ENCODE measurements at places on chromosomes 2 and 18. TPM values are rescaled to one million over a fixed set of nuclear protein-coding genes. Genes with fewer than 3 reads are reported as not detected.

- DNase-seq: no peak
Measured at GRCh38 chr2:181308766-181309515, 148.2 kb upstream of the ITGA4 start.

DNA sequence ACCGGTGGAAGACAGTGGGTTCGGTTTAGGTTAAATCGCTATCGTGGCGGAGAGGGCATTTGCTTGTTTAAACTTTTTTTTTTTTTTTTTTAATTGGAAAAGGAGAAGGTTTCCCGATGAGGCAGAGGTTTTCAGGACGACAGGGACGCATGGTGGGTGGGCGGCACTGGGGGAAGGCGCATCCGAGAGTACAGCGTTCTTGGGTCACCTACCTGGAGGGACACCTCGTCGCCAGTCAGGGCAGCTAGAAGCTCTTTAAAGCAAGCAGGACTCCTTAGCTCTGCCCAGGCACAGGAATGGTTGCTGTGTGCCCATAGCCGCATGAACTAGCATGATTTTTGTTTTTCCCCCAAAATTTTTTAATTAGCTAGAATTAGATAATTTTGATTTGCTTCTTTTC is 437 bp downstream of the LDLRAD4 start:
- DNase-seq: no peak

The CERKL gene
- polyA plus RNA-seq: 15.5 TPM

GRCh38 chr2:82412021-82412420 is 2047.1 kb downstream of the SUCLG1 start:
- no peak for DNase-seq

- no peak for DNase-seq
Measured at GRCh38 chr2:189047171-189047888, 73.2 kb downstream of the COL3A1 start.

The TWIST2 gene
- 7.2 TPM for polyA plus RNA-seq

The HADHB gene
- 170 TPM for polyA plus RNA-seq

- no peak for DNase-seq
Measured at GRCh38 chr2:11805920-11806319, 59.5 kb downstream of the LPIN1 start.

DNA sequence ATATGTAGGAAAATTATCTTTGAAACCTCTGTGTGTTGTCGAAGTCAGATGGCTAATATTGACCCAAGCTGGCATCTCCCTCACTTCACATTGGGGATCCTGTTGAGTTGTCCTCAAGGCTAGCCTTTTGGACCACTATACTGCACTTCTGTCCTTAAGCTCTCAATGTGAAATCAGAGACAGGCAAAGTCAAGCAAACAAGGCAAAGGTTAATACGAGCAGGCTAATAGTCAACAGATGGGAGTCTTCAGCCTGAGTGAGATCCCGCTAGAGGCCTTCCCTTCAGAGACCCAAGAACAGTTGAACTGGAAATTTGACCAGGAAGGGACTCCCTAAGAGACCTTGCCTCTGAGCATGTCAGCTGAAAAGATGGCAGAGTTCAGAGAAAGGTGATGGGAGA is 475.4 kb downstream of the PARD3B start:
- no peak for DNase-seq

The CTDP1 gene
- polyA plus RNA-seq: 16.4 TPM

GRCh38 chr2:176562359-176563078 is 293.3 kb downstream of the MTX2 start:
- no peak for DNase-seq
